ENCODE measurements at places on chromosomes 5 and 9. TPM values are rescaled to one million over a fixed set of nuclear protein-coding genes. Genes with fewer than 3 reads are reported as not detected.
A peak's percentile ranks its signal among the peaks of the same experiment; 100 is the strongest.

DNA sequence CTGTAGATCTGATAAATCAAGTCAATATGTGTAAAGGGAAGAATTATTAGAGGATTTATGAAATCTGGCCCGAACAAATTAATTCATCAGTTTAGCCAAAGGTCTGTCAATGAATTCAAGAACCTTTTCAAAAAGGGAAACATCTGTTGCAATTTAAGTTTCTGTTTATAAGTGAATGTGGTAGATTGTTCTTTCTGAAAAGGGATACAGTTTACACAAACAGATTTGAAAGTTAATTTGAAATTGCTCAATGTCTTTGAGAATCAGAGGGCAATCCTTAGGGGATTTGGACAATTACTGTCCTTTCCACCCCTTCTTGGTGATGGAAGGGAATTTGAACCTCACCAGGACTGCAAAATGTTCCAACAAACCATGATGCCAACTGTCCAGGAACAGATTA, 29.7 kb upstream of the ERCC6L2 start:
- no peak for DNase-seq

DNA sequence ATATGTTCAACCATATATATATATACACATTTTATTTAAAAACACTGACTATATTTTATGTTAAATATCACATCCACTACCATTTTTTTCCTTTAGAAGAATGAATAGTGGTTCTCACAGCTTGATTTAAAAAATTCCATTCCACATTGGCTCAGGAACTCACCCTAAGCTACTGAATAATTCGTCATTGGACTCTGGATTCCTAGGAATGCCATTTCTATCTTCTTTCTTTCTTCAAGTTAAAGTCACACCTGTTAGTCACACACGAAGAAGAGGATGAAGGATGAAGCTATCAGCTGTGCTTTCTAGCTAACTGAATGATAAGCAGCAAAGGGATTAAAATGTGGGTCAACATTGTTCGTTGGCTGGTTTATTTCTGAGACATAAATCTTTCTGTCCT, 7.9 kb downstream of the ELOVL7 start:
- no peak for DNase-seq

DNA sequence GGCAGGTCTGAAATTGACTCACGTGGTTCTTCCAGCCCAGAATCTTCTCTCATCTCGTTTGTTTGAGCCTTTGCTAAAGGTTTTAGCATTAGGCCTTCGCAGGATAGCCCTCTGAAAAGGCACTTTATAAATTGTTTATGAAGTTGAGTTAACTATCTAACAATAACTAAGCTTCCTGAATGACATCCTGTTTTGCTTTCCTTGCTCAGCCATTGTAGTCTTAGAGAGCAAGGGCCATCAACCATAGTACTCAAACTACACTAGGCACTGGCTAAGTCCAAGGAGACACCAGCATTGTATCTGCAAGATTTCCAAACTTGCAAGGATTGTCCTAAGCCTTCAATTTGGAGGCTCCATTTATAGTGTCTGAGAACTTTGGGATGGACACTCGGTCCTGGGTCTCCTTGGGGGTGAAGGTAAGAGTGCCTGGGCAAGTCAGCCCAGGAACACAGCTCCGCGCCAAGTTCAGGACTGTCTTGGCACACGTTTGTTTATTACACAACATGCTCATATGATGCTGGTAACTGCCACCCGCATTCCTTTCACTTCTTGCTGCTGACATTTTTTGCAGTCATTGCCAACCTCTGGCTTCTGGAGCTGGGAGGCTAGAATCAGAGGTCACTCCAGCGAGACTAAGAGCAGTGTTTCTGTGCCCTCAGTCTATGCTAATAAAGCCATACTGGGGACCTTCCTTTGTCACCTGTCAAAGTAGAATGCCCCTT, 151.1 kb downstream of the ESM1 start:
- no peak for DNase-seq

DNA sequence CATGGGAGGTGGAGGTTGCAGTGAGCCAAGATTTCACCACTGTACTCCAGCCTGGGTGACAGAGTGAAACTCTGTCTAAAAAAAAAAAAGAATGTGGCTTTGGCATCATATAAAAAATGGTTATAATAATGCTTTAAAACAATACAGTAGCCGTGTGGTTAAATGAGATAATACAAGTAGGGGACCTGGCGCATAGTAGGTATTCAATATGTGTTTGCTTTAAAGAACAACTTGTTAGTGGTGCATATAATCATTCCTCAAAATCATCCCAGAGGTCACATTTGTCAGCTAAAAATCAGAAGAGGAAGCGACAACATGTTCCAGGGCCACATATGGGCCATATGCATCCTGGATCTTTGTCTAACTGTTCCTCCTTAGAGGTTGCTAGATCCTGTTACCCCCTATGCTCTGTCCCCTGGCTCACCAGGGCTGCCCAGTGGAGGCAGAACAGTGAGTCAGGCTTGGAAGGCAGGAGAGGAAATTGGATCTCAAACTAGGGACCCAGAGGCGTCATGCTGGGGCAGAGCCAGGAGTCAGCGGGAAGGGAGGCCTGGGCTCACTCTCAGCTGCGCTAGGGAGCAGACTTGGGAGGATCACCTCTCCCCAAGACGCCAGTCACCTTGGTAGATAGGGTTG, 27.7 kb downstream of the LHX6 start:
- DNase-seq, result no peak

DNA sequence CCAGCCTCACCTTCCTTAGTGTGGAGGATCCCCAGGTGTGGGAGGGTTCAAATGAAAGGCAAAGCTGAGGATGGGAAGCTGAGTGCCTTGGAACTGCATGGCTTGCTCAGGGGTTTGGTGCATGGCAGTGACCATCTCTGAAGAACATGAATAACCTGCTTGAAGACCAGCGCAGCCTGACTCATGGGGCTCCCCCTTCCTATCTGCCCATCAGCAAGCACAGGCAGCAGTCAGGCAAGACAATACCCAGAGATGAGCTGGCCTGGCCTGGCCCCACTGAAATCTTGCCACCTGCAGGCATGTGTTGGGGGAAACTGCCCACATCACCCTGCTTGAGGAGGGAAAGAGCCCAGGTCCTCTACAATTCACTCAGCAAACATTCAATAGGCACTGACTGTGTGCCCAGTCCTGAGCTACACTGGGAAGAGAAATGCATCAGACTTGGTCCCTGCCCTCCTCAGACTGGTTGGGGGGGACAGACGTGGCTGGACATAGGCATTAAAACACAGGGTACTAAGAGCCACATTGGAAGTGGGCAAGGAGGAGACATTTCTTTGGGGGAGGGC, 105.0 kb upstream of the ALDH1B1 start:
- no peak for DNase-seq

DNA sequence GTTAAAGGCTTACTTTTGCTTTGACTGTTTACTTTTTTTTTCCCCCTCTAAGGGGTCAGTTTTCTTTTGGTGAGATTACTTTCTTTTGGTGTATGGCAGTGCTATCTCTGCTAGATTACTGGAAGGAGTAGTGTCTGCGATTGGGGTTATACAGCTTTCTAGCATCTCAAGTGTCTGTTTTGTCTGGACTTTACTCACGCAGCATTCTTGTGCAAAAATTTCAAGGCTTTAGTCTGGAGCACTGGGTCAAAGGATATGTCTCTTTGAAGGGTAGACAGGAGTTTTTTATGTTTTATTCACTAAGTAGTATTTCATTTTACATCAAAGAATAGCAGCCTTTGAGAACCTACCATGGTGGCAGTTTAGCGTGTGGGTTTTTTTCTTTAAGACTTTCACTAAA, 52.6 kb downstream of the NDUFS4 start:
- DNase-seq, result no peak

- DNase-seq, result no peak
Observed at GRCh38 chr5:130111746-130112145, 207.5 kb downstream of the CHSY3 start.

- DNase-seq, result no peak
Observed at GRCh38 chr5:100407053-100407452, 128.1 kb upstream of the FAM174A start.

- DNase-seq, result no peak
Observed at GRCh38 chr5:171598641-171599152, 179.2 kb downstream of the FGF18 start.

DNA sequence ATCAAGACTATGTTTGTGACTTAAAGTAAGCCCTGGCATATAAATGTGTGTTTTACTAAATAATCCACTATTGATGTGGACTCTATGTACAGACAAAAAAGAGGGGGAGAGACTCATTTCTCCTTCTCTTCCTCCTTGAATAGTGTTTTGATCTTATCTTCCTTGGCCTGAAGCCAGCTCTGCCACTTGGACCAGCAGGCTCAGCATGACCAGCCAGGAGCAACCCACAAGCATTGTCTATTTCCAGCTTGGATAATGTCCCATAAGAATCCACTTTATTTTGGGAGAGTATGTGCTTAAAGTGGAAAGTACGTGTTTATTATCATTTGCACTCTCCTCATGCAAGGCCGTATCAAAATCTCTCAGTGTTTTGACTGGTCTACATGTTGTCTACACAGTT, 23.8 kb upstream of the SLC46A2 start:
- DNase-seq, result no peak

DNA sequence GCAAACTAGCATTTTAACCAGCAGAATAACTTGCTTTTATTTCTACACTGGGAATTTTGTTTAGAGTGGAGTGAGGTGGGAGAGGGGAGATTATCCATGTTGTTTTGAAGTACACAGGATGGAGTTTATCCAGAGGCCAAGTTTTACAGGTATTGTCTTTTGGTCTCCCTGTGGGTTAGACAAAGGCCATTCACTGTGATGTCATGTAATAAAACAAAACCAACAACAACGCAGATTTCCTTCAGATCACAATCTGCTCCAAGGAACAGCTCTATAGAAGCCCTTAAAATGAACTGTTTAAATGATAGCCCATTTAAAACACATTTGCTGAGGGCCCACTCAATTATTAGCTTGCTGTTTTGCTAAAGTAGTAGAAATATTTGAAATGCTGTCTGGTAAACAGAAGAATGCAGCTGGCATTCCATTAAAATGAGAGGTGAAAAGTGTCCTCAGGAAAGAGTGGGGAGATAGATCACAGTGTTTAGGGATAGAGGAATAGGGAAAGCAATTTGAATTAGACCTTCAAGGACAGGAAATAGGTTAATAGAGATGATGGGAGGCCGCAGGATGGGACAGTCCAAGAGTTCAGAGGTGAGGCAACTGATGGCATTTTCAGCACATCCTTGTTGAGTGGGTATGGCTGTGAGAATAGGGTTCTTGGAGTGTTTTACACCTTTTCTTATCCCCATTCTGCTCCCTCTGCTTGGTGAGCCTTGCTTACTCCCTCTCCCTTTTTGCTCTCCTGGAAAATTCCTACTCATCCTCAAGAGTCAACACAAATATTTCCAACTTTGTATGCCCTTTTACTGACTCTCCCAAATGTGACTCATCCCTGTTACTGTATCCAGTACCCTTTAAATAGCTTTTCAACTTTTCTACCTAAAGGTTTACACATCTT, 140.1 kb upstream of the NR3C1 start:
- DNase-seq, result no peak

GRCh38 chr5:141511771-141512325, 23.0 kb downstream of the PCDHGC5 start:
- DNase-seq, result no peak

GRCh38 chr9:96883922-96884321, 29.6 kb upstream of the ZNF782 start:
- DNase-seq, result no peak

DNA sequence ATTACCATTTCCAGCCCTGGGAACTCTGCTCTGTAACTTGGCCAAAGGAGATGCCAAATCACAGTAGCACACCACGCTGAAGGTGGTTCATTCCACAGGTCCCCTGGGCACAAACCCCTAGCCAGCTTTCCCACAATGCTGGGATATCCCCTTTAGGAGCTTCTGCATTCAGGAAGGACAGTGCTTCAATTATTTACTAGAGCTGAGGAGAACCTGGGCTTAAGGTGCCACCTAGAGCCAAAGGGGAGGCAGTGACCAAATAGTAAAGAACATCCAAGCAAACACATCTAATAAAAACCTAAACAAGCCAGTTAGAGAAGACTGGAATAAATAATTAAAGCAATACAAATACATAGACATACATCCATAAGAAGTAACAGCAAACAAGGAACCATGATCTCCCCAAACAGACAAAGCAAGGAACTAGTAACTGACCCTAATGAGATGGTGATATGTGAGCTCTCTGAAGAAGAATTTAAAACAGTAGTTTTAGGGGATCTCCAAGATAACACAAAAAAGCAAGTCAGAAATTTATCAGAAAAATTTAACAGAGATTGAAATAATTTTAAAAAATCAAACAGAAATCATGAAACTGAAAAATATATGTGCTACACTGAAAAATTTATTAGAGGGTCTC, 14.6 kb downstream of the KIF4B start:
- no peak for DNase-seq

Gene CCNO
- total RNA-seq, result 2.5 TPM

DNA sequence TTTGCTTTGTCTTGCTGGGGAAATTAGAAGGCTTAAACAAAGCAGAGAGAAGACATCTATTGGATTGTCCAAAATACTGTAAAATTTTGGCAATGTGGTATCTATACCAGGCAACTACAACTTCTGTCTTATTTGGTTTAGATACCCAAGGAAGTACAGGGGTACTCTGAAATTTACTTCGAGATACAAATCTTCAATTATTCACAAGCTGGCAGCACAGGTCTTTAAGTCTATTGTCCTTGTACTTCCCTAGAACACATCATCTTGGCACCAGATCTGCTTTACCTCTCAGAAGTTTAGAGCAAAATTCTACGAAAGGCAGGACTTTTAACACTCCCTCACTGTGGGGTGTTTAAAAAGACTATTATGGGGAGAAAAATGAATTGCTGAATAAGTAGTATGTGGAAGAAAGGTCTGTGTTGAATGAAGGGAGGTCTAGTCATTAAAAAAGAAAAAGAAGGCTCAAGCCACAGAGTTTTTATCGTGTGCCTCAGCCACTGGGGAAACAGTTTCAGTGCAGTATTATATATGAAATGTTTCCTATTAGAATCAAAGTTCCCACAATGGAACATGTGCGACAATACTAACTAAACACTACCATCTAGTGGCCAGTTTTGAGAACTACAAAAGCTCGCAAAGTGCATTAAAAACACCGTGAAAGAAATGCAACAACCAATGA, 93.7 kb downstream of the PDE4D start:
- DNase-seq, result peak; percentile 38

Gene RETREG1
- 56.8 TPM for total RNA-seq

Gene DBH
- not detected for total RNA-seq

Gene GALNT12
- total RNA-seq, result 145 TPM

GRCh38 chr5:119078861-119079260, 8.0 kb downstream of the DMXL1 start:
- no peak for DNase-seq

DNA sequence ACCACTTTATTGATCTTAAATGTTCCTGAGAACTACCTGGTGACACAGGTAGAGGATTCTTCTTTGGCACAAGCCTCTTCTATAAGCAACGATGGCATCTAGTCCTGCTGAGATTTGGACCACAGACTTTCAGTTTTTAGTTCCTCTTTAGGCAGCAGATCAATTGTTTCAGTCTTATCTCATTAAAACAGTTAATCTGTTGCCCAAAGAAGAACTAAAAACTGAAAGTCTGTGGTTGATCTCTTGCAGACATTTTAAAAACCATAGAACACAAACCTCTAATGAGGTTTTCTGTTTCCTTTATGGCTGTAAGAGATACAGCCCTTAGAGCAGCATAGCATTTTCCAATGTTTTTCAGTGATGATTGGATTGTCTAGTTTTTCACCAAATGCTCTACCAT, 480.9 kb downstream of the MTRR start:
- no peak for DNase-seq
